ENCODE measurements at places on chromosomes 2 and 18.

- no peak for DNase-seq
Observed at GRCh38 chr2:188345426-188345825, 53.8 kb downstream of the GULP1 start.

DNA sequence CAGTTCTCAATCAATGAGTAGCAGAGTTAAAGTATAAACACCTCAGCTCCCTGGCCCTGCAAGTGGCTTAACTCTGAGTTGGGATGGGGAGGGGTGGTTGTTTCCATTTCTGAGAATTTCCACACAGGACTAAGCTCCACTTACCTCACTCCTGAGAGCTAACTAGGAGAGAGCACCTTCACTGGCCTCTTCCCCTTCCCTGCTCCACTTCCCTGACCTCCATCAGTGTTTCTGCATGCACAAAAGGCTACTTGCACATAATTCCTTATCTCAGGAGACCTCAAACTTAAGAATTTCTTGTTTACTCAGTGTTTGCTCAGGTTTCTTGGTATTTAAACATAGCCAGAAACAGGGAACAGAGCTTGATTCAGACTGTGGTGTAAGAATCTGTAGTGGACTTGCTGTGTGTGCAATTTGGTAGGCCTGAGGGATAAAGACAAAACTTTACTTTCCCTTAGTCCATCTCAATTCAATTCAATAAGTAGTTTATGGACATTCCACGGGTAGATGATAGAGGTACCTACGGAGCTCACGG lies 97.2 kb downstream of the PID1 start:
- DNase-seq, result no peak

GRCh38 chr2:200786826-200787225 lies 24.9 kb upstream of the BZW1 start:
- DNase-seq, result no peak

- no peak for DNase-seq
Observed at GRCh38 chr2:181998041-181998835, 12.6 kb downstream of the PPP1R1C start.

GRCh38 chr2:105143467-105144151 lies 97.9 kb upstream of the GPR45 start:
- no peak for DNase-seq
